ENCODE measurements at places on chromosomes 1 and 21.

GRCh38 chr1:229585338-229585737 is 26.8 kb upstream of the ABCB10 start:
- DNase-seq: no peak

GRCh38 chr1:14699620-14700019 is 101.1 kb downstream of the KAZN start:
- no peak for DNase-seq

- no peak for DNase-seq
These were observed 12.7 kb downstream of the VSIG8 start for GRCh38 chr1:159849626-159850366.

GRCh38 chr1:7754234-7754633 is 16.9 kb upstream of the VAMP3 start:
- no peak for DNase-seq

DNA sequence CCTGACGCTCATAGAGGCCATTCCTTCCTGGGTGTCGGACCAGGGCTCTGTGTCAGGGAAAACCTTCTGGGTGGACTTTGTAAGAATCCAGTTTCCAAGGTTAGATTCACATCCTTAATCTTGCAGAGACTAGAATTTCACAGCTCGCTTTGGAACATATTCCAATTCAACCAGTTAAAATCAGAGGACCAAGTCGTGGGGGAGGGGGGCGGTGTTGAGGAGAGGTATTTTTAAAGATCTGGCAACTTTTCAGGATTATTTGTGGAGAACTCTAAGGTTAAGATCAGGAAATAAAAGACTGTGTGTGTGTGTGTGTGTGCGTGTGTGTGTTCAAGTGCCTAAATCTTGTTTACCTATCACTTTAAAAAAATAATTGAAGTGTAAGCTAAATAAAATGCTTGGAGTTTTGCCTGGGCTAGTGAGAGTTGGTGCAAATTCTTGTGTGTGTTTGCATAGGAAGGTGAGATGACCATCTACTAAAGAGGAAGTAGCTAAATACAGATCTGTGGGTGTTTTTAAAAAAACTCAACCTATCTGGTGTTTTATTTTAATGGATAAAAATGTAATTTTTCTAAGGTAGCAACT is 21.8 kb downstream of the TENT5C start:
- DNase-seq: no peak

DNA sequence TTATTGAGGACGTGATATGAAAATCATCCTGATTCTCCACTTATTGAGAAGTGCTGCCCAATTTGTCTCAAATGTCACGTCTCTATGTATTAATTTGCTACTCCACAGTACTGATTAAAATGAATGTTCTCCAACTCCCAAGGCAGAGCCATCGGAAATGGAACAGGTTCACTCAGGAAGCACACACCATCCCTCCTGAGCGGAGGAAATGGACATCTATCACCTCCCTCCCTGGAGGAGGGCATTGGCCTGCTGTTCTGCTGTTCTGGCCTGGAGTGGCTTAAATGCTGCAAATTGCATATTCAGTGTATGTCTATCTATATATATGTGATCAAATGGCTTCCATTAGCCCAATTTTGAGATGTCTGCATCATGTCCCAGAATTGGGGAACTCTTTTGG is 140.5 kb downstream of the CSMD2 start:
- DNase-seq: no peak

GRCh38 chr1:208081972-208082371 is 162.2 kb downstream of the PLXNA2 start:
- DNase-seq: no peak

DNA sequence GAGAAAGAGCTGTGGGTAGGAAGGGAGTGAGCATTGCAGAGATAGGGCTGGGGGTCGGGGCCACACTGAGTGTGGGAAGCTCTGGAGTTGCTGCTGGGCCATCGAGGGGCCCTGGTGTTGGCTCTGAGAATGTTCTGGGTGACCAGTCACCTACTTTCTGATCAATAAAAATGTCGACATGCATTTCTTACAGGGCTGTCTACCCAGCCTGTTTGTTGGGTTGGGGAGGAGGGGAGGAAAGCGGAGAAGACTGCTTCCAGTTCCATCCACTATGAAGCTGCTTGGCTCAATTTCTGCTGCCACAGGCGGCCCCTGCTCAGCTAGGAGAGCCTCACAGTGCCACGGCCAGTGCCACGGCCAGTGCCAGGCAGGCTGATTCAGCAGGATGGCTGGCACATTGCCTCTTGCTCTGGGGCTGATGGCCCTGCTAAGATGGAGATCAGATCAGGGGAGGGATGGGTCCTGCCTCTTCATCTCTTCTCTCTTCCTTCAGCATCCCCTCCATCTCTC is 3.0 kb upstream of the PADI3 start:
- no peak for DNase-seq

DNA sequence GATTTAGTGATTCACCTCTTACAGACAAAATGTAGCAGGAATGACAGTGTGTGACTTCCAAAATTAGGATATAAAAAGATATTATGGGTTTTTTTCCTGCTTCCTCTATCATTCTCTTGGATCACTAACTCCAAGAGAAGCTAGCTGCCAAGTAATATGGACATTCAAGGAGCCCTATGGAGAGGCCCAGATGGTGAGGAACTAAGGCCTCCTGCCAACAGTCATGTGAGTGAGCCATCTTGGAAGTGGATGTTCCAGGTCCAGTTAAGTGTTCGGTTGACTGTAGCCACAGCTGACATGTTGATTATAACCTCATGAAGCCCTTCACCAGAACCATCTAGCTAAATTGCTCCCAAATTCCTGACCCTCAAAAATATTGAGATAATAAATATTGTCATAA is 38.8 kb downstream of the CD160 start:
- DNase-seq: no peak

DNA sequence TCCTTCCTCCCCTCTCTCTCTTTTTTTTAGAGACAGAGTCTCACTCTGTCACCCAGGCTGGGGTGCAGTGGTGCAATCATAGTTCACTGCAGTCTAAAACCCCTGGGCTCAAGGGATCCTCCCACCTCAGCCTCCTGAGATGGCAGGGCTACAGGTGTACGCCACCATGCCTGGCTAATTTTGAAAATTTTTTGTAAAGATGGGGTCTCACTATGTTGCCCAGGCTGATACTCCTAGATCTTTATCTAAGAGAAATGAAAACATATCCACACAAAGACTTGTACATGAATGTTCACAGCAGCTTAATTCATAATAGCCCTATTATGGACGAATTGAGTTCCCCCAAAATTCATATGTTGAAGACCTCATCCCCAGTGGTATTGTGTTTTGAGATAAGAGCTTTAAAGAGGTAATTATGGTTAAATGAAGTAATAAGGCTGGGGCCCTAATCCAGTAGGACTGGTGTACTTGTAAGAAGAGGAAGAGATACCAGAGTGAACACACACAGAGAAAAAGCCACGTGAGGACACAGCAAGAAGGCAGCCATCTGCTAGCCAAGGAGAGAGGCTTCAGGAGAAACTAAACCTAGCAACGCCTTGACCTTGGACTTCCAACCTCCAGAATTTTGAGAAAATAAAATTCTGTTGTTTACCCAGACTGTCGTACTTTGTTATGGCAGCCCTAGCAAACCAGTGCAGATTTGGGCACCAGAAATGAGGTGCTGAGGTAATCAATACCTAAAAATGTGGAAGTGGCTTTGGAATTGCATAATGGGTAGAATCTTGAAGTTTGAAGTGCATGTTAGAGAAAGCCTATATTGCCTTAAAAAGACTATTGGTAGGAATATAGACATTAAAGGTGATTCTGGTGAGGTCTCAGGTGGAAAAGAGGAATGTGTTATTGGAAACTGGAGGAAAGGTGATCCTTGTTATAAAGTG is 13.2 kb downstream of the IFNLR1 start:
- DNase-seq: no peak
